ENCODE measurements at places on chromosomes 11 and 22.

- no peak for DNase-seq
Measured at GRCh38 chr11:62064221-62064620, 59.6 kb upstream of the INCENP start.

GRCh38 chr11:68352591-68352990 is 40.2 kb downstream of the LRP5 start:
- no peak for DNase-seq

- no peak for DNase-seq
Measured at GRCh38 chr11:75760710-75761493, 7.7 kb upstream of the DGAT2 start.

DNA sequence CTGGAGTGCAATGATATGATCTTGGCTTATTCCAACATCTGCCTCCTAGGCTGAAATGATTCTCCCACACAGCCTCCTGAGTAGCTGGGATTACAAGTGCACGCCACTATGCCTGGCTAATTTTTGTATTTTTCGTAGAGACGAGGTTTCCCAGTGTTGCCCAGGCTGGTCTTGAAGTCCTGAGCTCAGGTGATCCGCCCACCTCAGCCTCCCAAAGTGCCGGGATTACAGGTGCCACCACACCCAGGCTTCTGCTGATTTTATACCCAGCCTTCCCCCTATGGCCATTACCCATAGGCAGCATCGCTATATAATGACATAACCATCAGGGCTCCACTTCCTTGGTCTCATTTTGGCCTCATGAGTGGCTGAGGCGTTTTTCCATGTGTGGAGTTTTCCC is 60.6 kb upstream of the RAB1B start:
- no peak for DNase-seq

DNA sequence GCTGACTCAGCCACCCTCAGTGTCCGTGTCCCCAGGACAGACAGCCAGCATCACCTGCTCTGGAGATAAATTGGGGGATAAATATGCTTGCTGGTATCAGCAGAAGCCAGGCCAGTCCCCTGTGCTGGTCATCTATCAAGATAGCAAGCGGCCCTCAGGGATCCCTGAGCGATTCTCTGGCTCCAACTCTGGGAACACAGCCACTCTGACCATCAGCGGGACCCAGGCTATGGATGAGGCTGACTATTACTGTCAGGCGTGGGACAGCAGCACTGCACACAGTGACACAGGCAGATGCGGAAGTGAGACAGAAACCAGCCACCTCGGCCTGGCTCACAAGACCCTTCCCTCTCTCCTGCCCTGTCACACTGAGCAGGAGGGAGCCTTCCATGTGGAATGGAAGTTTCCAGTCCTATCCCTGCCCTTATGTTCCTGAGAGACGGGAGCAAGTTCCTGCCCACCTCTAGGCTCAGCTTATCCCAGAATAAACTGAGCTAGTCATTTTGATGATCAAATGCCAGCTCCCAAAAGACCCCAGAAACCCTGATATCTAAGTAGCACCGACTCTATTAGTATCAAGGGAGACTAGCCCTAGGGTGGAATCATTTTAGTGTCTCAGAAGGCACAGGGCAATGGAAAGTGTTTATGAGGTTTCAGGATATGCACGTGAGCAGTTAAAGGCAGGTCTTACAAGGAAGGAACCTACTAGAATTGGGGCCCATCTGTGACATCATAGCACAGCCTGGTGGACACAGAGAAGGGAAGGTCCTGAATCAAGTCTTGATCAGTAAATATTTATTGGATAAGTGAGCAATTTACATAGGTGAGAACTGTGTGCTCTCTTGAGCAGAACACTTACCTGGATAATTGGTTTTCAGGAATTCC is 6.3 kb upstream of the IGLL5 start:
- DNase-seq: no peak

DNA sequence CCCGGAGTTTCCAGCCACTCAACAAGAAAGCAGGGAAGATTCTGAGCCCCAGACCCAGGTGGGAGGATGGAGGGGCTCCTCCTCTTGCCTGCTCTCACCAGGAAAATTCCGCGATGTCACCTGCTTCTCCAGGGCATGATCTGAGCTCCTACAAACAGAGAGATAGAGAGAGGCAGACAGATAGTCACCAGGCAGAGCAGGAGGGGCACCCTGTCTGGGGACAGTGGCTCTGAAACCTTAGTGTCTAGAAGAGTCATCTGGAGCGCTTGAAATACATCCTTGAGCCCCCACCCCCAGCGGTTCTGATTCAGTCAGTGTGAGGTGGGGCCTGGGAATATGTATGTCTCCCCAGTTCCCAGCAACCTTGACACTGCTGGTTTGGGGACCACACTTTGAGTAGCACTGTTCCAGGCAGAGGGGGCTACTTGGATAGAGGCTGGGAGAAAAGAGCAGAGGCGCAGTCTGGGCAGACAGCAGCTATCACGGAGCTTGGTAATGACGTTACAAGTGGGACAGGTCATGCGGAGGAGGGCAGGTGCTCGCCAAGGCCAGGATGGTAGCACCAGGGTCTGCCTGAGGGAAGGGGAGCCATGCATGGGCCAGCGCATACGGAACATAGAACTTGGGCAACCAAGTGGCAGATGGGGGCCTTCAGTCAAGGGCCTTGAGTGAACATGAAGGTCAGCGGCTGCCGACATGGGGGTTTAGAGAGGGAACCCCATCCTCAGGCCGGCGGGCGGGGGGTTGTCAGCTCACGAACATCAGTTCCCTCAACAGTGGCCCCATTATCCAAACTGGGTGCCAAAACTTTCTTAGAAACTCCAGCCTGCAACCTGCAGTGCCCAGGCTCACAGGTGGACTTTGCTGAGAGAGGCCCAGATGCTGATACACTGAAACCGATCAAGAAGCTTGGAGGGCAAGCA is 60.9 kb upstream of the MYEOV start:
- DNase-seq: no peak

- DNase-seq: no peak
Measured at GRCh38 chr11:31706357-31706756, 104.8 kb downstream of the PAX6 start.

DNA sequence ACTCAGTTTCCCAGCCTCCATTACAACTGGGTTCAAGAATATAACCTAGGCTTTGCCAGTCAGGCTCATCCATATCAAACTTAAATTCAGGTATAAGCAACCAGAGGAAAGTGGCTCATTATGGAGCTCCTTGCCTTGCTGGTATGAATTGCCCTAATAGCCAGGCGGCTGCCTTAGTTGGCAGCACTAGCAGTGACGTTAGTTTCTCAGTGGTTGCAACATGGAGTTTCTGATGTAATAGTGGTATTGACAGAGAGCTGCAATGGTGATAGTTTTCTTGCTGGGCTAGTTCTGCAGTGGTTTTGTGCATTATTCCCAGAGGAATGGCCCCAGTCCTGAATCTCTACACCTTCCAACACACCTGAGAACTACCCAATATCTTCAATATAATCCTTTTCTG is 3.8 kb upstream of the TMEM123 start:
- DNase-seq: no peak

- no peak for DNase-seq
Measured at GRCh38 chr11:451738-452137, 1.7 kb downstream of the PTDSS2 start.

All from activated CD4-positive, alpha-beta T cell treated with anti-CD3 and anti-CD28 coated beads, Interleukin-2, amount 50 U/mL, for 24 hours (primary cell).